Activated naive CD4-positive, alpha-beta T cell (primary cell): ENCODE measurements at places on chromosomes 6 and 20.

DNA sequence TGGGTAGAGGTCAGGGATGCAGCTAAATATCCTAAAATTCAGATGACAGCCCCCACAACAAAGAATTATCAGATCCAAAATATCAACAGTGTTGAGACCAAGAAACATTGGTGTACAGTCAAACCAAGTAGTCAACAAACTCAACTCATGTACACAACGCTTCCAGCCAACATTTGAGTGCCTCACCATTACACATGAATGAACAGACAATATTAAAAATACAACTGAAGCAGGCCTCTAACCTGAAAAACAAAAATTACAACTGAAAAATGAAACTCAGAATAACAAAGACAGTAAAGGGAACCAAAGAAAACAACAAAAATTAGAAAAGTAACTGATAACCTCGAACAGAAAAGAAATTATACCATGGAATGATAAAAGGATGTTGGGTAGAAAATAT, 46.2 kb downstream of the HACE1 start:
- DNase-seq, result no peak

DNA sequence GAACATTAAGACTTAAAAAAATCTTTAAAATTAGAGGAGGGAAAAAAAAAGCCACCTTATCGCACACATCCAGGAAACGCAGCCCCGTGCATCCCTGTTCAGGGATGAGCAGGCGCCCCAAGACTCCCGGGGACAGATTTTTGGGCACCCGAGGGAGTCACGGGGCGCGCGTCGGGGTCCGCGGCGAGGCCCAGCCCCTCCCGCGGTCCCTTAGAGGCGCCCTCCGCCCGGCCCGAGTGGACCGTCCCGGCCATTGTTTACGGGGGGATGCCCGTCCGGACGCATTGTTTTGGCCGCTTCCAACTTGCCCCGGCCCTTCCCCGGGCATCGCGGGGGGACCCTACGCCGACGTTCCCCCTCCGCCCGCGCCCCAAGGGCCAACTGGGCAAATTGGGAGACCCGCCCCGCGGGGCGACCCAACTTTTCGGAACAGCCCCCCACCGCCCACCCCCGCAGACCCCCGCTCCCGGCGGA, 610 bp downstream of the ZNF217 start:
- DNase-seq, result no peak

DNA sequence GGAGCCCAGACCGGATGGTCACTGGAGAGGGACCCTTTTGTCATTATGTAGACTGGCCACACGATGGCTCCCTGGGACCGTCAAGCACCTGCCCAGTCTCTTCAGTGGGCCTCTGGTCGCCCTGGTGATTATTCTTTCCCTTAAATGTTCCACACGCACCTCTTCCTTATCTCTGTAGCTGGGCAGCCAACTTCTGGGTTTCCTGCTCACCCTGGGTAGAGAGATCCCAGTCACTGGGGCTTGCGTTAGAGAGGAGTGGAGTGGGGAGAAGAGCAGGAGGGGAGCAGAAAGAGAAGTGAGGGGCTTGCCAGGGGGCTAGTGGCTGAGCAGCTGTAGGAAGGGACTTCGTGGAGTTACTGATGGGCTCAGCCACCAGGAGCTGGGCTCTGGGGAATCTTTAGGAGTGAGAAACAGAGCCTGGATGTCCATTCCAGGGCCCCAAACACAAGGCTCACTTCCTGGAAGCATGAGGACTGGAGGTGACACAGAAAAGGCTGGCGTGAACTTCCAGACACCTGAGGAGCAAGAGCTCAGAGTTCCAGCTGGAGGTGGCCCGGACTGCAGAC, 150.1 kb downstream of the DHX35 start:
- no peak for DNase-seq

- no peak for DNase-seq
Observed at GRCh38 chr6:21826023-21826422, 232.5 kb downstream of the SOX4 start.

DNA sequence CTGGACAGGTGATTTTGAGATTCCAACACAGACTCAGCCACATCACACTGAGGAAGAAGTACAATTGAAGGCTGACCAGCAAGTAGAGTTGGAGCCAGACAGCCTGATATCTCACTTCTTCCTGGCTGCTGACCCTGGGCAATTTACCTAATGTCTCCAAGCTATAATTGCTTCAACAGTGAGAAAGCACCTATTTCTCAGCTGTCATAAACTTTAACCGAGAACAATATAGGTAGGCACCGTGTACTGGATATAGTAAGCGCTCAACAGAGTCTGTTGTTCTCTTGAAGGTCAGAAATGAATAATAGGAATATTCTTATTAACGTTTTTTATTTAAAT, 28.3 kb downstream of the STX7 start:
- no peak for DNase-seq

GRCh38 chr6:14031516-14031915, 86.1 kb upstream of the CD83 start:
- DNase-seq, result no peak

GRCh38 chr6:10554826-10555225, 33.7 kb downstream of the GCNT2 start:
- no peak for DNase-seq

GRCh38 chr20:57835074-57835452, 125.2 kb upstream of the PMEPA1 start:
- no peak for DNase-seq

DNA sequence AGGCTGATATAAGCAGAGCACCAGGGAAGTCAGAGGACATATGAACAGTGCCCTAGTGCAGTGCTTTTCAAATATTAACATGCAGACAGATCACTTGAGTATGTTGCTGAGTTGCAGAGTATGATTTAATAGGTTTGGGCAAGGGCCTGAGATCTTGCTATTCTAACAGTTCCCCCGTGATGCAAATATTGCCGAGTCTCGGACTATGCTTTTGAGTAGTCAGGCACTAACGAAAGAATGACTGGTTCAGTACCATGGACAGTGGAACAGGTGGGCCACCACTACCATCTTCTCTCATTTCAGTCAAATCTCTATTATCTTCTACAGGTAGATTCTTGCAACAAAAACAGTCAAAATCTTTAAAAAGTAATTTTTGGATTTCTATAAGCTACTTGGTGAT, 3.7 kb upstream of the TMEM200A start:
- no peak for DNase-seq

DNA sequence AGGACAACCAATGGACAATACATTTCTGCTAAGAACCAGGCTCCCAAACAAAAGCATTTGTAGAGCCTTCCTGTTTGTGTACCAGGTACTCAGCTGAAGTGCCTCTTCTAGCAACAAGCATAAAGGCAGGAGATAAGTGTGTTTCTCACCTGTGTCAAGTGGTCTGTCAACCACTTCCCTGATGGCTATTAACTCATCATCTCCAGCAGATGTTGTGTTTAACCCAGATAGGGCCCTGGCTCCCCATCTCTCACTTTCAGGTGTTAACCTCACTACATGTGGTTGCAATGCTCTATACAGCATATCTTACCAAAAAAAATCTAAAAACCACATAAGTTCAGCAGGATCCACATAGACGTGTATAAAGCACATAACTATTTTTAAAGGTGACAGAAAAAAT, 9.6 kb upstream of the IL17A start:
- no peak for DNase-seq

DNA sequence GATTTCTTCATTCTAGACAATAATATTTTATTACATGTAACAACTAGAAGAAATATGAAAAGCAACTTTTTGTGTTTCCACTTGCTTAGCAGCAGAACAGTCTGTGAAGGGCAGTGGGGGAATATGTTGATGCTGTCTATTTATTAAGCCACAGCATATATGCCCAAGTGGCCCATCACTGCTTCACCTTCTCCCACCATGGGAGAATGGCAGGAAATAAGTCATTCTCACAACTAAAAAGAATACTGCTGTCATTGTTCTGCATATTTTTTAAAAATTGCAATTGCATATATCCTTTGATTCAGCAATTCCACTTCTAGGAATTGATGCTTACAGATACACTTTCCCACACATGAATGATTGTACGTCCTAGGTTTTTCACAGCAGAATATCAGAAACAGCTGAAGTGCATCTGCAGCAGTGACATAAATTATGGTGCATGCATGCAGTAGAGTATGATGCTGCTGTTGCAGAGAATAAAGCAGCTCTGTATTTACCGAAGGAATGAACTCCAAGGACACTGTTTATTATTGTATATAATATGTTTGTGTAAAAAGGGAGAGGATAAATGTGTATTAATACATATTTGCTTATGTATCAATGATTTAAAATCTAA, 26.8 kb downstream of the KIF3B start:
- DNase-seq, result no peak

GRCh38 chr6:13638626-13639025, 23.5 kb downstream of the NOL7 start:
- no peak for DNase-seq

GRCh38 chr6:3640868-3641267, 110.6 kb downstream of the PXDC1 start:
- no peak for DNase-seq

DNA sequence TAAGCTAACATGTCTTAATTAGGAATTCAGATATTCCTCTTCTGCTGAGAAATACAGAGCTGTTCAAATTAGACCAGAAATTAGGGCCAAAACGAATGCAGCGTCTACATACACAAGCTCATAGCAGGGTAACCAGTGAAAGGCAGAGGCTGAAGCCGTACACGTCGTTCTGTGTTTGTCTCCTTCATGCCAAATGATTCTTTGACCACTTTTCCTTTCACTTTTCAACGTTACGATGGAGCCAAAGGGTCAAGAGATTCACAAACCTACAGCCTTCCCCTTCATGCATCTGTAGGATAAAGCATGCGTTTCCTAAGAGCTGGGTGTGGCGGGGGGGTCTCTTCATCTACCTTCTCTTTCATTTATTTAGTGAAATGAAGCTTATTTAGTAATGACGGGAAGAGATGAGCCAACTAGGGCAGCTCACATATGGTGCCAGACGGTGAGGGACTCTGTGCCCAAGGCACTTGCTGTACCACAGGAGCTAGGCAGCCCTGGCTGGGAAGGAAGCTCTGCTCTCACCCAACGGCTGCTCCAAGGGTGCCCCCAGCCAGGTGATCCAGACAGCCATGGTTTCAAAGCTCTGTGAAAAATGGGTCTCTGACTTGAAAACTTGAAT, 178.0 kb downstream of the ATXN1 start:
- no peak for DNase-seq

DNA sequence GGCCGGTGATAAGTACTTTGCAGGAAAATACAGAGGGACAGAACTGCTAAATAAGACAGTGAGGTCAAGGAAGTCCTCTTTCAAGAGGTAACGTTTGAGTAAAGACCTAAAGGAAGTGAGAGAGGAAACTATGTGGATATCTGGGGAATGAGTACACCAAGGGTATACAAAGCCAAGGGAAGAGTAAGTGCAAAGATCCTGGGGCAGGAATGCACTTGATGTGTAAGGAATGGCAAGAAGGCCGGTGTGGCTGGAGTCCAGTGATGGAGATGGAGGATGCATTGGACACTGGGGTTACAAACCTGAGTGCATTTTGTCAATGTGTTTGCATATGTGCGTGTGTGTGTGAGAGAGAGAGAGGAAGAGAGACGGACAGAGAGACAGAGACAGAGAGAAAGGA, 32.1 kb upstream of the TGM2 start:
- no peak for DNase-seq

DNA sequence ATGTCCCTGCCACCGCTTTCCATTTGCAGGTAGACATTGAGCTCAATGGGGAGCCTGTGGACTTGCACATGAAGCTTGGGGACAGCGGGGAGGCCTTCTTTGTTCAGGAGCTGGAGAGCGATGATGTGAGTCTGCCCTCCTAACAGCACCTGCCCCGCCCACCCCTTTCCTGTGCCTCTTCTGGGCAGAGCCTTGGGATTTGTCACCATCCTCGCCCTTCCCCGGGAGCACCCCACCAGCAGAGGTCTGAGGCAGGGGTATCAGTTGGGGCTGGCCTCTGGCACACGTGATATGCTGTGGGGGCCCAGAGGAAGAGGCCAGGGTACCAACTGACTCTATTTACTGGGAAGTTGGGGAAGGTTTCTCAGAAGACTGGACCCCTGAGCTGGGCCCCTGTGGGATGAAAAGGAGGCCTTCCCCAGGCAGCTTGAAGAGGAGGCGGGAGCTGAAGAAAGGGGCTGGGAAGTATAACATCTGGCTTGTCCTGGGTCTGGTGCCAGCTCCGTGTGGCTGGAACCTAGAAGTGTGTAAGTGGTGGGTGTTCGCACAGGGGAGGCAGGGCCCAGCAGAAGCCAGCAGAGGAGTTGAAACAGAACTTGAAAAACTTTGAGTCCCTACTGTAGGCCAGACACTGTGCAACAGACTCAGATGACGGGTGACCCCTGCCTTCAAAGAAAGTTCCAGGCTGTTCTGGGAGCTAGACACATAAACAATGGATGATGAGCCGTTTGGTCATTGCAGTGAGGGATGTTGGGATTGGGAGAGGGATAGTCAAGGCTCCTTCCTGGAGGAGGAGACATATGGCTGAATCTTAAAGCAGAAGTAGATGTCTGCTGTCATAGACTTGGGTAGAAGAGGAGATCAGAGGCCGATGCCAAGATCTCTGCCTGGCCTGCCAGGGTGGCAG, 7.2 kb downstream of the LPIN3 start:
- DNase-seq, result no peak

- DNase-seq, result no peak
Observed at GRCh38 chr6:35147026-35147425, 5.9 kb upstream of the TCP11 start.

GRCh38 chr6:75855052-75855451, 106.0 kb downstream of the MYO6 start:
- no peak for DNase-seq

DNA sequence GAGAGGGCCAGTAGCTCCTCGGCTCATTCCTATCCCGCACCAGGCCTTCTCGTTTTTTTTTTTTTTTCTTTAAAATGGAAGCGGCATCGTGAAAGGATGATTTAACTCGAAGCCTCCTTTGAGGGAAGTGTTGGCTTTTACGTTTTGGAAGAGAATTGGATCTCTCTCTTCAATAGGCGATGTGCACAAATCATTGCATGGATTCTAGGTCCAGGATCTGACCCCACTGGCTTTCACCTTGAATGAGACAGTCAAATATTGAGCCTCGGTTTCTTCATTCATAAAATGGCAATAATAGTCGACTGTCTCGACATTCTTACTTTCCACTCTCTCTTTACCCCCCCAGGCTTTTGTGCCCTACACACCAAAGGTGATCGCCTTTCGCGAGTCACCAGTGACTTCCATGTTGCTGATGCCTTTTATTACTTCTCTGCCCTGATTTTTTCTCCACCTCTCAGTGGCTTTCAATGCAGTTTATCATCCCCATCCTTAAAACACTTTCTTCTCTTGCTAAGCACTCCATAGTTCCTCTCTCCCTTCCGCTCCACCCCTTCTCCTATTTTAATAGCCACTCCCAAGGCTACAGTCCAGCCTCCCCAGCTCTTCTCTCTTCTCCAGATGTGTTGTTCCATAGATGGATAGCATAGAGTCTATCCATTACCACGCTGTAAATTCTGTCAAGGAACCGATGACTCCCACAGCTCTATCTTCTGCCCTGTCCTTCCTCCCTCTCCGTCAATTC, 473 bp upstream of the DTNBP1 start:
- DNase-seq, result no peak
